ENCODE measurements at places on chromosomes 2 and 18. TPM values are rescaled to one million over a fixed set of nuclear protein-coding genes. Genes with fewer than 3 reads are reported as not detected.

MEP1B gene
- not detected for total RNA-seq

PROM2 gene
- total RNA-seq: 1.2 TPM

KLHL30 gene
- total RNA-seq: 0.53 TPM

DNA sequence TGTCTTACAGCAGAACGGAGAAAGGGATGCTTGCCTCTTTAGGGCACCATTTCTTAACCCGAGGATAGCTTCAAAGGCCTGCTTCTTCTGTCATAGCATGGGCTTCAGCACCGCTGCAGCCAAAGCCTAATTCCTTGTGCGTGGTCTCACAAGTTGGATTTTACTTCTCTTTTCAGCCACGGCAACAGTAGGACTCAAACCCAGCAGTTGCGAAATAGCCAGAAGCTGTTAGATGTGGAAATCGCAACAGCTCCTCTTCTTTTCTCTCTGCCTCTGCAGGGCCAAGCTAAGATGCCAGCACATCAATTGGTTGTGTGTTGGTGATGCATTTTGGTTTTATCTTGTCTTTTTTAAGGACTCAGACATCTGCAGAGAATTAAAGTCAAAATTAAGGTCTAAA, 3.1 kb downstream of the NRXN1 start:
- no peak for DNase-seq

- peak; percentile 63 for DNase-seq
These were observed 83.3 kb downstream of the ICOS start for GRCh38 chr2:204019572-204020501.

All from astrocyte (in vitro differentiated cells and primary cell).